ENCODE measurements at places on chromosomes 6 and 20.

GRCh38 chr6:154166140-154166539, 127.1 kb downstream of the OPRM1 start:
- DNase-seq: no peak

DNA sequence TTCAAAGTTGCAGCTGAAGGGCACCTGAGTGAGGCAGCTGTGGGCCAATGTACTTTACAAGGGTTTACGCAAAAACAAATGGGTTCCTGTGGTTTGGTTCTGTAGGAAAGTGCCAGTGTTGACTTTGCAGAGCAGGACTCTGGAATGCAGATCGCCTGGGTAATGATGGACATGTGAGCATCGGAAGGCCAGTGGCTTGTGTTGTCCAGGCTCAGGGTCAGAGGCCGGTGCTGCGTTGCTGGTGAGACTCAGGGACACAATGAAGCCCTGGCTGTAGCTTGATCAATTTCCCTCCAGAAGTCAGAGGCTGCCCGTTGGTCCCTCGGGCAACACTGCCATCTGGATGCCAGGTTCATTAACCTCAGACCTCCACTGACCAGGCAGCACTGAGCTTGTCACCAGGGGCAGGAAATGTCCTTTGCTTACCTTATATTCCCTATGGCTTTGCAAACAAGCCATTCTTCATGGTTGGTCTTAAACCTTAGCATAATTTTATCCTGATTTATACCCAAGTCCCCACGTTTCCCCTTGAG, 753.4 kb downstream of the QKI start:
- DNase-seq: no peak

DNA sequence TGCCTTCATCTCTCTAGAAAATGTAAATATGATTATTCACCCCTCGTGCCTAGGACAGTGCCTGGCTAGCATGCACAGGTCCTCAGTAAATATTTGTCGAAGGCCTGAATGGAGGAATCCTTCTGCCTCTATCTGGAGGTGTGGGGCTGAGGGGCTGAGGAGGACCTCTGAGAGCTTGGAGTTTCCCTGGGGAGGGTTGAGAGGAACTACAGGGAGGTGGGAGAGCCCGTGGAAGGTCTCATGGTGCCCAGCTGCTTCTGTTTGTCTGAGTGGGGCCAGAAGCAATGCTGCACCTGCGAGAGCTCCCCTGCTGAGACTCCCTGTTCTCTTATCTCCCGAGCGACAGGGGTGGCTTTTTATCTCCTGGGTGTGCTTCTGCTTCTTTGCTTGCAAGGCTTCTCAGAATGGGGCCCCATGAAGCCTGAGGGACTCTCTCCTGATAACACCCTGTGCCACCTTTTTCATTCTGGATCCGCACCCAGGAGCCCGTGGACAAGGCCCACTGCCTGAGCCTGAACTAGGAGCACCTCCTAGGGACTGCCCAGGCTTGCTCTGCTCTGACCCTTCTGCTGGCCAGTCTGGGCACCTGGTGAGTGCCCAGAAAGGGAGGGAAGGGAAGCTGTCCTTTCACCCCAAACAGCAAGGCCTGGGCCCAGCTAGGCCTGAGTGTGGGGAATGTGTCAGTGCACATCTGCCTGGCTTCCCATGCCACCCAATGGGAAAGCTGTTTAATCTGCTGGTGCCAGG, 2.4 kb downstream of the SLC29A1 start:
- no peak for DNase-seq

- no peak for DNase-seq
Observed at GRCh38 chr20:19924255-19924654, 92.9 kb upstream of the NAA20 start.

DNA sequence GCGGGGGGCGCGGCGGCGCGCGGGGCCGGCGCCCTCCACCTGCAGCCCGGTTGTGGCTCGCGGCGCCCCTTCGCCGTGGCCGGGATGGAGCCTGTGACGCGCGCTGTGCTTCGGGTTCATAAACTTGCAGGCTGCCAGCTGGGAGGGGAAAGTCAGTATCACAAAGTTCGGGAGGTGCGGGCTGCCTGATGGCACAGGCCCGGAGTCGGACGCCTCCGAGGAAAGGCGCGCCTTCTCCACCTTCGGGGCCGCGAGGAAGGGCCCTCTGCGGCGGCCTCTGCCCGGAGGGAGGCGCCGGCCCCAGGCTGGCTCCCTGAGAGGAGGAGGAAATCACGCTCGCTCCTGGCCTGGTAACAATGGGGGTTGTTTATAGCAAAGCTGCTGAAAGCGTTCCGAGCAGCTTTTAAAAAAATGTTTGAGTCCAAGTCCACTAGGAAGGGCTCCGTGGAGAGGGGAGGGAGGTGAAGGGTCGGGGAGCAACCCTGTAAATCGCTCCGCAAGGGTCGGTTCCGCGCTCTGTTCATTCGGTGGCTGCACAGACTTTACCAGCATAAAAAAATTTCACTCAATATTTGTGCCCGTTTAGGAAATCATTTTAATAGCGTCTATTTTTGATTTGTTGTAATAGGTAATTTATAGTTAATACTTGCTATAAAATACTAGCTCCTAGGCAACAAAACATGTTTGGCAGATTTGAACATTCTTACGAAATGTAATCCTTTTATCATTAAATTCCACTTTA, 1.0 kb downstream of the AFDN start:
- no peak for DNase-seq

DNA sequence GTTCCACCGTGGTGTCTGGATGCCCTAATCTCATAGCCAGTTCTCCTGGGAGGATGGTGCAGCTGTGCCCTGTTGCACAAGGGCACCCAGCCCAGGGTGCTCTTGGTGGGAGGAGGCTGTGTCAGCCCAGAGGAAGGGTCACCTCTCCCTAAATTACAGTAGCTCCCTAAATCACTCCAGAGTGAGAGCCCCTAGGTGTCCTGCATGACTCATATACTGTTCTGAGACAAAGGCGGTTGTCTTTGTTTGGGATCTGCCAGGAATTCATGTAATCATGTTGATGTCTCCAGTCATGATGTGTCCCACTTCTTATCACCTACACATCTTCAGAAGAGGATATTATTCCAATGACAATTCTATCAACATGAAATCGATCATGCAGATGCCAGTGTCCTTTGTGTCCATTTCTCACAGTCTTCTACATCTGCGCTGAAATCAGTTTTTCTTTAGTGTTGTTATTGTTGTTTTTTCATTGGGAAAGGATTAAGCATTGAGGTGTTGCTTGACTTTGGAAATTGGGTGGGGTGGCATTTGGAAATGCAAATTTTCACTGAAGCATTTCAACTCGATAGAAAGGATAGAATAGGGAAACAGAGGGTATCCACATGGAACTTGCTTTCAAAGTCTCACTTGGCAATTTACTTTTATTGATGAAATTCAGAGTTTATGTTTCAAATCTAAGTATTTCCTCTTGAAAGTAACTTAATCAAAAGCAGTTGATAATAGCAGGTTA, 19.5 kb downstream of the PERP start:
- DNase-seq: no peak
